Sigmoid colon (tissue), 7 donors: ENCODE measurements at places on chromosomes 12 and 14. TPM values are rescaled to one million over a fixed set of nuclear protein-coding genes. Genes with fewer than 3 reads are reported as not detected.

RHEBL1 gene
- not detected for total RNA-seq

HOXC12 gene
- not detected for total RNA-seq

GRCh38 chr12:19236656-19237055, 107.1 kb downstream of the PLEKHA5 start:
- no peak for DNase-seq
- peaks cover 19% of the 10 kb centered on the region for H3K4me1 ChIP-seq

PTMS gene
- total RNA-seq, result 392 TPM

ASIC1 gene
- total RNA-seq, result 5.7 TPM
